AG08395 (cell line): ENCODE measurements at places on chromosomes 3 and 15.

DNA sequence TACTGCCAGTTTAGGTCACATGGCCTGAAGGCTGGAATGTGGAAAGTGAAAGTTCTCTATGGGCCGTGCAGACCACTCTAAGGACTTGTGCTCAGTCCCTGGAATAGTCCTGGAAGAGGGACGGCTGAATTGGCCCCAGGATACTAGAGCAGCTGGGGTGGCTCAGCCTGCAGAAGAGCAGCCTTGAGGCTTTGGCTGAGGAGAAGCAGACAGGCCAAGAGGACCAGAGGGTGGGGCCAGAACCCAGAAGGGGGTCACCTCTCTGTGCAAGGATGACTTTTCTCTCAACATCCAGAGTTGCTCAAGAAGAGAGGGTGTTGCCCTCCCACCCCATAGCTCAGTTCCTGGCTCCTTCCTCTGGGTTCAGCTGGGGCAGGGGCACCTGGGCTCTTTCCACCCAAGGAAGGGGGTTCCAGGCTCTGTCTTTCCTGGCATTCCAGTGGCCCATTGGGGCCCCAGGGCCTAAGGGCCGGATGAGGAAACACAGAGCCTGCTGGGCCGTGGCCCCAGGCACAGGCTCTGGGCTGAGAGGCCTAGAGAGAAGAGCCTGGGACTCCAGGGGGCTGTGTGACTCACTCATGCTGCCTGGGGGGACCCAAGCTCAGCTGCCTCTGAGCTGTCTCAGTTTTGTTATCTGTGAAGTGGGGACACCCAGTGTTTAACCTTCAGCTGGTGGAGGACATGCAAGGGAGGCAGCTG, 8.5 kb upstream of the FBLN2 start:
- DNase-seq = no peak

- no peak for DNase-seq
Observed at GRCh38 chr15:70146162-70146561, 48.4 kb upstream of the TLE3 start.

GRCh38 chr3:104437131-104437750, 929.5 kb upstream of the ALCAM start:
- DNase-seq = peak; percentile 47

- no peak for DNase-seq
Observed at GRCh38 chr15:66167854-66168253, 85.7 kb downstream of the MEGF11 start.

GRCh38 chr15:88202231-88202630, 54.3 kb downstream of the NTRK3 start:
- peak; percentile 24 for DNase-seq

- DNase-seq = no peak
Observed at GRCh38 chr15:66824424-66824823, 122.4 kb downstream of the SMAD6 start.

GRCh38 chr3:182135056-182135455, 423.3 kb downstream of the SOX2 start:
- no peak for DNase-seq

- DNase-seq = no peak
Observed at GRCh38 chr3:177441813-177442646, 244.7 kb upstream of the TBL1XR1 start.

DNA sequence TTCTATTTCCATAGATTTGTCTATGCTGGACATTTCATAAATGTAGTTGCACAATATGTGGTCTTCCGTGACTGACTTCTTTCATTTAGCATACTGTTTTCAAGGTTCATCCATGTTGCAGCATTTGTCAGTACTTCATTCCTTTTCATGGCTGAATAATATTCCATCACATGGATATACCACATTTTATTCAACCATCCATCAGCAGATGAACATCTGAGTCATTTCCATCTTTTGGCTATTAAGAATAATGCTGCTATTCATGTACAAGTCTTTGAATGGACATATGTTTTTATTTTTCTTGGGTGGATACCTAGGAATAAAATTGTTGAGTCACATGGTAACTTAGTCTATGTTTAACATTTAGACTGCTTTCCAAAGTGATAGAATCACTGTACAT, 99.3 kb upstream of the RAD18 start:
- no peak for DNase-seq

- DNase-seq = no peak
Observed at GRCh38 chr3:46671541-46672348, 21.7 kb downstream of the ALS2CL start.

GRCh38 chr3:73419942-73420341, 204.8 kb downstream of the PDZRN3 start:
- DNase-seq = peak; percentile 26

- no peak for DNase-seq
Observed at GRCh38 chr3:192261135-192261534, 466.2 kb downstream of the FGF12 start.

DNA sequence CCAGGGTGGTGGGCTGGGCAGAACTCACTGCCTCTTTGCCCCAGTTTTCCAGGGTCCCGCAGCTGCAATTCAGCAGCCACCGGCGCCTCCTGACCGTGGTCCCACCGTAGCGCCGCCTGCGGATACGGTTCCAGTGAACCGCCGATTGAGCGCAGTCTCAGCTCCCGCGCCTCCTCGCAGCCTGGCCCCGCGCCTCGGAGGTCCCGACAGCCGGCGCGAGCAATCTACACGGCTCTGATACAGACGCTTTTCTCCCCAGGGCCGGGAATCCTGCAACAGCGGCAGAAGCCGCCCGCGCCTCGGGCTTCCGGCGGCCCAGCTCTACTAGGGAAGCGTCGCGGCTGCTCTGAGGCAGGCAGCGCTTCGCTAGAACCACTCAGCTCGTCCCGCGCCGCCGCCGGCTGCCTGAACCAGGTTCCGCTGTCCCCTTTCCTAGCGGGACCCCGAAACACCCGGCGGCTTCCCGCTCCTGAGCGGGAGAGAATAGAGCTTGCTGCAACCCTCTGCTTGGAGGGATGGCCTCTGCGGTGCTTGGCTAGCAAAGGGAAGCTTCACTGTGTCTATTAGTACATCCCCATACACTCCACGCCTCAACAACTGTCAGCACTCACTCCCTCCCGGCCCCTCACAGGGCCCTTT, 3.1 kb downstream of the FOXL2NB start:
- DNase-seq = peak; percentile 55

DNA sequence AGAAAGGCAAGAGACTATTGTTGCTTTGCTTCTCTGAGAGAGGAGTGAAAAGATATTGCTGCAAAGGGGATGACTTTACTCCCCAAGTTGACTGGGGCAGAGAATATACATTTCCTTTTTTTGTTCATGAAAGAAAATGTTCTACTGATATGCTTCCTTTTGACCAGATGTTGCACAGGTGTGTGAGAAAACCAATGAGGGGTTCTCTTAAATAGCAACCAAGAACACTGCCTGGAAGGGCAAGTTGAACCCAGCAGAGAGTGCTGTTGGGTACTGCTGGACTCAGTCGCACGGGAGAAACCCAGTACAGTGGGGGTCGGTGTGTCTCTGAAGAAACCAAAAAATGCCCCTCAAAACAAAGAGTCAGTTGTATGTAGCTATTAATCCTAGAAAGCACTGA, 101.2 kb downstream of the CHST2 start:
- no peak for DNase-seq

DNA sequence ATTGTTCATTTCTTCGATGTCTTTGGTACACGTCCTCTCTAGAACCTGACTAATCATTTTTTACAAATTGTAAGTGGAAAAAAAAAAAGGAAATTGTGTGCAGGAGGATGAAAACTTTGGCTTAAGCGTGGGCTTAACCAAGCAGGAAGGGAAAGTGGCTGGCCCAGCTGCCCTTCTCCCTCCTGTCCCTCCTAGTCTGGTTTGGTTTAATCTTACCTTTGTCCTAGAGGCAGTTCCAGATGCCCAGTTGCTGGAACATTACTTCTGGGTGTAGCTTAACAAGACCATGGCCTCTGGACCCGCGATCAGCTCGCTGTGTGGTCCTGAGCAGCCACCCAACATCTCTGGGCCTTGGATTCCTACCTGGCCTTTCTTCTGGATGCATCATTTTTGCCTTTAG, 15.4 kb downstream of the PAQR5 start:
- DNase-seq = no peak

- peak; percentile 43 for DNase-seq
Observed at GRCh38 chr3:65107174-65107573, 419.4 kb upstream of the ADAMTS9 start.

- no peak for DNase-seq
Observed at GRCh38 chr15:101177866-101178265, 74.0 kb downstream of the CHSY1 start.

DNA sequence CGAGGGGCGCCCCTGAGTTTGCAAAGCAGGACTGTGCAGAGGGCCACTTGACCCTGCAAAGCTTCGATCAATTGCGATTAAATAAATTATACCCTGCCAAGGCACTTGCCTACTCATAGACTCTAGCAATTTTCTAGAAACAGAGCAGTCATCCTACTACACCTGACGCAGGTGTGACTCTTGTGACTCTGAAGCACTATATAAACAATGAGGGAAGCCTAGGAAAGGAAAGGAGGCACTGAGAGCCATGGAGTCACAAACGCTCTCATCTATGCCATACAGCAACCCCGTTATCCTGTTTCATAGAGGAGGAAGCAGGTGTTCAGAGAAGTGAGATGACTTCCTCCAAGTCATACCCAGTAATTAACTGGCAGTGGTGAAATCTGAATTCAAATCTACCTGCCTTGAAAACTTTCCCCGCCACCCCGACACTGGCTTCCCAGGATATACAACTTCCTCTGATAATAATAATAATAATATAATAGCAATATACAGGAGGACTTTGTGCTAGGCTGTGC, 14.4 kb downstream of the ARHGEF3 start:
- DNase-seq = no peak

GRCh38 chr3:129418041-129418973, 10.1 kb downstream of the EFCAB12 start:
- no peak for DNase-seq

DNA sequence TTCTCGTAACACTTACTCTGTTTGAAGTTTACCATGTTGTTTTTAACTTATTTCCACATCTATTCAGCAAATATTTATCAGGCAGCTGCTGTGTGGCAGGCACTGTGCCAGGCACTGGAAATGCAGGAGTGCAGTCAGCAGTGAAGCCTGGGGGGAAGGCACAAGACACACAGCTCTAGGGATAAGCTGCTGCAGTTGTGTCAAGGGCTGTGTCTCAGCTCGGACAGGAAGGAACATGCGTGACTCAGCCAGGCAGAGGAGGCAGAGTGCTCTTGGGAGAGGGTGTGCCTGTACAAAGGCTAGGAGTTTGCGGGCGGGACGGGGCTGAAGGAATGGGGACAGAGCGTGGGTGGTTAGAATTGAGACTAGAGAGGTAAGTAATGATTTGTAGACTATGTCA, 24.7 kb downstream of the LYSMD4 start:
- peak; percentile 86 for DNase-seq

DNA sequence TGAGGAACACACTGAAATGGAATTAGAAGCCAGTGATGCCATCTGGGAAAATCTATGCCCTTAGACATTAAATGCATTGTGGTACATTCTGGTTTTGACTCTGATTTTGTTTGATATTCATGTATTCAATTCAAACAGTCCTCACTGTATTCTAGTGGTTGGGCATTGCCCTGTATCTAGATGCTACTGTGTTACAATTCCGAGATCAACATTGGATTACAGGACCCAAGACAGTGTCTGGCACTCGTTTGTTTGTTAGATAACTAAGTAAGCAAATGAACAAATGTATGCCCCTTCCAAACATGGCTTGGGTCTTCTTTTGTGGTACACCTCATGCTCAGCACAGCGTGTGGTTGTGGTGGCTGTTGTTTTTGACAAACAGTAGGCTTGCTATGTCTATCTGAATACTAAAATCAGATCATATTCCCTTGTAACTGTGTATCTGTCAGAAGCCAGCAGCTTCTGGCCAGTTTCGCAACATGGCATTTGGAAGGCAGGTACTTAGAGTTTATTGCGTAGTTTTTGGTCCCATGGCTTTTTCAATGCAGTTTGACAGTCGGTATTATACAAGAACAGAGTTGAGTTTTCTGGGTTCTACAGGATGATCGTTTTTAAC, 5.7 kb downstream of the FILIP1L start:
- no peak for DNase-seq

DNA sequence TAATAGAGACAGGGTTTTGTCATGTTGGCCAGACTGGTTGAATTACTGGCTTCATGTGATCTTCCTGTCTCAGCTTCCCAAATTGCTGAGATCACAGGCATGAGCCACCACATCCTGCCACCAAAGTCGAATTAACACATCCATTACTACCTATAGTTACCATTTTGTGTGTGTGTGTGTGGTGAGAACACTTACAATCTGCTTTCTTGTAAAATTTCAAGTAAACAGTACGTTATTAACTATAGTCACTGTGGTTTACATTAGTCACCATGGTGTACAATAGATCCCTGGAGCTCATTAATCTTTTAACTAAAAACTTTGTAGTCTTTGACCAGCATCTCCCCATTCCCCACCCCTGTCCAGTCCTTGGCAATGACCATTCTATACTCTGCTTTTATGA, 270.0 kb downstream of the NAALADL2 start:
- no peak for DNase-seq

GRCh38 chr15:68769702-68770101, 51.0 kb downstream of the ANP32A start:
- DNase-seq = no peak

GRCh38 chr3:197504641-197505121, 51.1 kb downstream of the BDH1 start:
- no peak for DNase-seq

DNA sequence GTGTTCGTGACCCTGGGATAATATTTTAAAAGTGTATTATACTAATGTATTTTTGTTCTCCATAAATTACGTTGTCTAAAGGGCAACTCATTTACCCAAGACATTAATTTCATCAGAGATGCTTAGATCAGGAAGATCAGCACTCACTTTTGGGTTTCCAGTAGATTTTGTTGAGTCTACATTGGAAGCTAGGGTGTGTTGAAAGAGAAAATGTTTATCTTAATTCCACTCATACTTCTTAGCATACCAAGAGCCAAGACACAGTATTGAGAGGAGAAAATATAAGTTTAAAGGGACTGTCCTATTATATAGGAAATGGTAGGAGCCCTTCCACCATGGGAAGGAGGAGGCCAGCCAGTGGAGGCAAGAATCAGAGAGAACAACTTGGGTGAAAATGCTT, 412.9 kb upstream of the RGMA start:
- DNase-seq = no peak

- DNase-seq = peak; percentile 62
Observed at GRCh38 chr15:89781891-89782618, 5.9 kb downstream of the MESP2 start.

DNA sequence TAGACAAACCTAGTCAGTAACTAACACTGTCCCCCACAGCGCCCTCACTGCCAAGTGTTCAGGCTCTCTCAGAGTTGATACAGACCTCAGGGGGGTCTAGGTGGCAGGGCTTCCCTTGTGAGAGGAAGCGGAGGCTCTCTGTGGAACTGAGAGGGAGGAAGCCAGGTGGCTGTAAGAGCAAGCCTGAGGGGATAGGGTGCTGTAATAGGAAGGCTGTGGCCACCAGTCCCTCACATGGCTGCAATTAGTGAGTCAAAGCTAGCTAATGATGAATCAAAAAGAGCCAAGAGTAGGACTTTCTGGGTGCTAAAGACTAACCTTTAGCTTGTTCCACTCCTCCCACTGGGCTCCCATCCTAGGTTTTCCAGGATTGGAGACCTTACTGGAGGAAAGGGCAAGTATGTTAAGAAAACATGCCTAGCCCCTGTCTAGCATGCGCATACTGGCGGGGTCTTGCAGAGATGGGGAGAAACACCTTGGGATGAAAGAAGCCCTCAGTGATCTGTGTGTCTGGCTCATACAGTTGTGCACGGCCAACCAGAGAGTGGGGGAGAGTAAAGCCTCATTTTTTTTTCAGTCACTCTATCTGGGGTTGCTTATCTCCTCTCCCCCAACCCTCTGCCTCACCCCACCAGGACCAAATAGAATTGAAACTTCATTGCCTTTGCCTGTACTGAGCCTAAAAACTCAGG, 13.3 kb upstream of the SOX2 start:
- DNase-seq = no peak

GRCh38 chr3:125386811-125387210, 11.7 kb upstream of the ZNF148 start:
- peak; percentile 34 for DNase-seq
